ENCODE measurements at places on chromosomes 6 and 20.

DNA sequence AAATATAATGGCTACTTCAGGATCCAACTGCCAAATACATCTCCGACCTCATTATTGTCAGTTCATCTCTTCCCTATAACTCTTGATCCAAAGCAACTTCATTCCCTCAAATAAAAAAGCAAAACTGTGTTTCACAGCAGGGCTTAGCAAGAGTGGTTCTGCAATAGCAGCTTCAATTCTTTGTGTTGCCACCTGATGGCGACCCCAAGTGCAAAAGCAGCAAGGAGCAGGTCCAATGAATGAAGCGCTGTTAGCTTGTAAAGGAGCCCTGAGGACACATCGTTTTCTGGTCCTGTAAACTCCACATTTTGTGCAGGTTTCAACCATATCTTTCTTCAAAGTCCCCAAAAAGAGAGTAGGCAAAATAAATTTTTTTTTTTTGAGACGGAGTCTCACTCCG, 19.6 kb downstream of the RTN4IP1 start:
- peak; percentile 6 for DNase-seq

GRCh38 chr6:63792736-63793464, 157.3 kb downstream of the PHF3 start:
- no peak for DNase-seq

GRCh38 chr6:19169366-19169765, 667.8 kb upstream of the ID4 start:
- no peak for DNase-seq

DNA sequence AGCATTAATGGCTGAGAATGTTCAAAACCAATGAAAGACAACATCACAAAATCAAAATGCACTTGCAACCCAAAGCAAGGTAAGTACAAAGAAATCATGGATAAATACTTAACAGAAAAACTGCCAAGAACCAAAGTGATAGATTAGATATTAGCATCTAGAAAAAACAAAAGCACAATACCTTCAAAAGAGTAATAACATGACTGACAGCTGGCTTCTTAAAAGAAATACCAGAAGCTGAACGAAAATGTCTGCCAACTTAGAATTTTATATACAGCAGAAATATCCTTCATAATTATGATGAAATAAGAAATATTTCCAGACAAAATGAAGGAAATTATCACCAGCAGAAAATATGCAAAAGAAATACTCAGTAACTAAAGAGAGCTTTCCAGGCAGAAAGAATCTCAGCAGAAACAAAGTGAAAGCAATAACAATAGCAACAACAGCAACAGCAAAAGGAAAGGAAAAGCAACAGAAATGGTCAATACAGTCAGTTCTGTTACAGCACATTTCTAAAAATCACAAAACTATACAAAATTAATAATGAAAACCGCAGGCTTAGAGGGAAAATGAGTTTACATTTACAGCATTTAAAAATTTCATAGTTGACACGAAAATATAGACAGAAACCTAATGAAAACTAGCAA, 121.5 kb upstream of the MAN1A1 start:
- DNase-seq = no peak

DNA sequence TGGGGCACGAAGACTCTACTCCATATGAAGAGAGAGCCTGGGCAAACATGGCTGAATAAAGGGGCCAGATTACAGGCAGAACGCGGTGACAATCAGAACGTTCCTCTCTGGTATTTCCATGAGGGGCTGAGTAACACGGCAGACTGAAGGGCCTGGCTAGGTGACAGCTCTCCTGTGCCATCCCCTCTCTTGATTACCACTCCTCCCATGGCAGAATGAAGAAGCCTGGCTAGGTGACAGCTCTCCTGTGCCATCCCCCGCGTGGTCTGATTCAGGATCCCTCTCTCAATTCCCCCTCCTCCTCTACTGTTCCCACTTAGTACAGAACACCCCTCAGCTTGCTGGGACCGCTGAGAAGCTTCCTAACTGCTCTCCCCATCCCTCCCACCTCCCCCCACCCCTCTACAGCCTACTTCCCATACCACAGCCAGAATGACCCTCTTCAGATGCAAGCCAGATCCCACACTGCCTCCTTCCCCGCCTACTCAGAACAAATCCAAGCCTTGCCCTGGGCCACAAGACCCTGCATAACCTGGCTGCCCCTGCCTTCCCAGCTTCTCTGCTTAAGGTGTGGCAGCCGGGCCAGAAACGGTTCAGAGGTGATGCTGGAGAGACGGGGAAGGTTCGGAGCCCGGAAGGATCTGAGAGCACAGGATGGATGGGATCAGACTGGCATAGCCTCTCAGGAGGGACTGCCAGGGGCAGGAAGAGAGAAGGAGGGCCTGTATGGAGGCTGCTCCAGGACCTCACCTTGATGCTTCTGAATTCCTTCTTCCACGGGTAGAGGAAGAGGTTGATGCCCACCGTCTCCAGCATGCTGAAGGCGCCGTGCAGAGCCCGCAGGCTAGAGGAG, 7.7 kb downstream of the SPATA2 start:
- no peak for DNase-seq

- DNase-seq = no peak
Measured at GRCh38 chr20:8930726-8931125, 138.2 kb upstream of the PLCB4 start.

DNA sequence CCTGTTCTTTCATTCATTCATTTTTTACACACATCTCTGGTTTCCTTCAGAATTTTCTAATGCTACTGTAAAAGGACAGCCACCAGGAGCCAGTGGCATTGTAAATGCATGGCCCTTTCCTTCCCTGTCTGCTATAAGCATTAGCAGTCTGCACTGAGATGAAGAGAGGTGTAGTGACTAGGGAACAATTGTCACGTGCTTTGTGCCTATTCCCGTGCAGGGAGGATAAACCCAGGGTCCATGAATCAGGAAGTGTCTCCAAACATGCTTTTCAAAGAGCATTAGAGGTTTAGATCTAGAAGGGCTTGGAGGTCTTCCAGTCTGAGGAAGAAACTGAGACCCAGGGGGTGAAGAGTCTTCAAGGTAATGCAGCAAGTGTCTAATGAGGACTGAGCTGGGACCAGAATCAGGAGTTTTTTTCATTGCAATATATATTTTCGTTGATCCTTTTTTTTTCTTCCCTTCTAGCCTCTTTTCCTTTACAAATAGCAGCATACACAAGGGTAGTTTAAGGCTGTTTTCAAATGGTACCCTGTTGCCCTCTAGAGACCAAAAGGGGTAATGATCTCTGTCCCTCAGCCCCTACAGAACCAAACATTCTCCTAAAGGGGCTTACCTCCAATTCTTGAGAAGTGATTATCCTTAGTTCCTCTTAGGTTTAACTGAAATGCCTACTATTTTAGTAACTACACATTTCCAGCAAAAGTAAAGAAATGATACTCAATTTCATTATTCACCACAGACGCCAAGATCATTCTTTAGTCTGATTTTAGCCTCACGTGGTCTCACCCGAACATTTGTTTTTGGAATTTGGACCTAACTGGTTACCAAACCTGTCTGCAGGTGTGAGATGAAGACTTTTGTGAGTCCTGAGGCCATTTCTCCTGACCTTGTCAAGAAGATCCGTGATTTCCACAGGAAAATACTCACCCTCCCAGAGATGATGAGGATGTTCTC, 6.6 kb downstream of the TRIM15 start:
- DNase-seq = no peak

Measured in SHP77 treated with DMSO at 0.1 percent for 48 hours (cell line).